Ascending aorta (tissue), 2 donors: ENCODE measurements at places on chromosomes 4 and X.
A peak's percentile ranks its signal among the peaks of the same experiment; 100 is the strongest.

- no peak for DNase-seq
These were observed 39.1 kb downstream of the ADGRL3 start for GRCh38 chr4:61239250-61239649.

GRCh38 chr4:170589597-170590191 lies 499.9 kb upstream of the AADAT start:
- DNase-seq, result no peak

DNA sequence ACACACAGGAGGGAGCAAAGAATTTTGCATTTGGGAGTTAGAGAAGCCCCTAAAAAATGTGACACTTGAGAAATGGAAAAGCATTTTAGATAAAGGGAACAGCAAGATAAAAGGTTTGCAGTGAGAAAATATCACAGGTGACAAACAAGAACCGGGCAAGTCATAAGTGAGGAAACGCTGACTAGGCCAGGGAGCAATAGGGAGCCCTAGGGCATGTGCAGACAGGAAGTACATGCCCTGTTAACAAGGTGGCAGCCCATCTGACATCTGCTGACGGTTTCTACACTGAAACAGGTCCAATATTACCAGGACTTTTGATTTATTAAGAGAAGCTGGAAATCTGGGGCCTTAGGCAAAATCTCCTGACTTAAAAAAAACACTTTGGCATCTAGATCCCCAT lies 4.0 kb upstream of the IL13RA1 start:
- no peak for DNase-seq

GRCh38 chr4:188534917-188535316 lies 395.7 kb downstream of the TRIML1 start:
- DNase-seq, result no peak

DNA sequence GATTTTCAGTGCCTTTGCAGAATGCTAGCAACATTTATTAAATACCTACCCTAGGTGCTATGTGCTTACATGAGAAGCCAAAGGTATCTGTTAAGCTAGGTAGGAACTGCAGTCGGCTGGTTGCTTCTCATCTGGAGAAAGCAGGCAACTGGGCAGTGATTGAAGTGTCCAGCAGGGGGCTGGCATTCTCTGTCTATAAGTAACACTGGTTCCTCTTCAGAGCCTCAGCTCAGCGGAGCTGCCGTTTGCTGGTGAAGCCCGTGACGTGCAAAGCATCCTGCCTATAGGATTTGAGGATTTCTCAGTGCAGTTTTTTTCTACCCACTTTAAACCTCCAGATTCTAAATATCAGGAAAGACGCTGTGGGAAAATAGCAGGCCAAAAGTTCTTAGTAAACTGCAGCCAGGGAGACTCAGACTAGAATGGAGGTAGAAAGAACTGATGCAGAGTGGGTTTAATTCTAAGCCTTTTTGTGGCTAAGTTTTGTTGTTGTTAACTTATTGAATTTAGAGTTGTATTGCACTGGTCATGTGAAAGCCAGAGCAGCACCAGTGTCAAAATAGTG lies at the start of gene GRPR:
GRPR (plus strand) TSS at position 344 of the 565 bp plus-strand sequence. CDS start 389 bp downstream, outside the sequence.
- peak; percentile 82 for DNase-seq

GRCh38 chrX:85017721-85018120 lies 14.0 kb downstream of the APOOL start:
- DNase-seq, result no peak

DNA sequence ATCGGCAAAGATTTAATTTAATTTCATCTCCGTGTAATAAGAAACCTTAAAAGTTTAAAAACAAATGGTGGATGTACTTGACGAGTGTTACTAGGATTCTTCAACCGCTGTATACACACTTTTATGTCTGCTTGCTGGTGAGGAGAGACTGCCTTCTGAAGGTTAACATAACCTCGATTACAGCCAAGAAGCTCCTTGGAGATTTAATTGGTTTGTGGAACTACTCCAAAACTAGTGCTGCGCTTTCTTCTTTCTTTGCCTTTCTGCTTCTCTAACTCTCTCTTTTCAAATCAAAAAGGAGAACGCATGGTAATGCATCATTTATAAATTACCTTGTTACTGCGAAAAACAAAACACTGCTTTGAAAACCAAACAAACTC lies 109.0 kb downstream of the ANTXR2 start:
- DNase-seq, result no peak

GRCh38 chr4:104811727-104812126 lies 317.0 kb upstream of the CXXC4 start:
- DNase-seq, result no peak

DNA sequence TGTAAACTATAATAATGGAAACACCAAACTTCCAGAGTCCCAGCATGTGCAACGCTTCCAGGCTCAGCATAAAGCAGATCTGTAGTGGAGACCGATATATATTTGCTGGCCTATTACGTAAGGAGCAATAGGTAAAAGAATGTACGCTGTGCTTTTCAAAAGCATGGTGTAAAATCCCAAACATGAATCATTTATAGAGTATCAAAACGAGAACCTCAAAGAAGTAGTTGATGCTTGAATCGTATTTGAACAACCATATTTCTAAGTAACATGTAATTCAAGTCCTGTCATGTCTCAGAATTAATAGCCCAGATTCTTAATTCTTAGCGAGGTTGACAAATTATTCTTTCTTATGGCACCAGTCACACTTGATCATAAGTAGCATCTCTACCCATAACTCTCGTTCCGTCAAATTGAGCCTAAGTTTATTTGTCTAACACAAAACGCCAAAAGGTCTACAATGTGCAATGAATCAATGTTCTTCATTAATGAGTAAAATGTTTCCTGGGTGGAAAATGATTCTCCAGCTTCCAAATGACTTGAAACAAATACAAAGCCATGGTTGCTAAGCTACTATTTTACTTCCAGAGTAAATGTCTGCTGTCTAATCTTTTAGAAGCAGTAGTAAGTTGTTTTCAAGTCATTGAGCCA lies 811.5 kb upstream of the FRG1 start:
- no peak for DNase-seq

DNA sequence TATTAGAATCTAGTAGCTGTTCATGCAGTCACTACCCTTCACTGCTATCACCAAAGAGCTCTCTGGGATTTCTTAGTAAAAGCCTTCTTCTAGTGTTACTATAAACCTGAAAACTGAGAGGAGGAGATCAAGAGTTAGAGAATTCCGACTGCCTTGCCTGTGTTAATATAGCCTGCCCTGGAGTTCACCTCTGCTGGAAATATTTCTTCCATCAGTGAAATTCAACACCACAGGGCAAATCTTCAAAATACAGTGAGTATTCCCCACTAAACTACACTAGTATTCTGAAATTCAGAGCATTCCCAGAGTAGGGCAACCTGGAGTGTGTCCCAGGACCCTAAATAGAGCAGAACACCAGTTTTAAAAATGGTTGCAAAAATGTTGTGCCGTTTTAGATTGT lies 301.1 kb downstream of the ARHGAP24 start:
- DNase-seq, result no peak

- no peak for DNase-seq
These were observed 44.9 kb downstream of the ZBTB49 start for GRCh38 chr4:4334798-4335520.

DNA sequence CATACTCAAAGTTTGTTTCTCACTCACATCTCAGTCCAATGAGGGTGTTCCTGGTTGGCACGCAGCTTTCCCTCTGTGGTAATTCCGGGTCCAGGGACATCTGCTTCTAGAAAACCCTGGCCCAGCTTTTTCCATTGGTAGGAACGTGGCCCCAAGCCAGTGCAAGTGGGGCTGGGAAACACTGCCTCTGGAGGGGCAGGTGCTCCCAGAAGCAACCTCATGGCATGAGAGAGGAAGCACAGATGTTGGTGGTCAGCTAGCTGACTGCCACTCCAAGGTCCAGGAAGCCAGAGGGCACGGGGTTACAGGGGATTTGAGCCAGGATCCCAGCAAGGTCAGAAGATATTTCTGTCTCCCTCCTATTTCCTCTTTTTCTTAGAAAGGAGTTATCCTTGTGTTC lies 47.5 kb downstream of the DCTD start:
- no peak for DNase-seq

DNA sequence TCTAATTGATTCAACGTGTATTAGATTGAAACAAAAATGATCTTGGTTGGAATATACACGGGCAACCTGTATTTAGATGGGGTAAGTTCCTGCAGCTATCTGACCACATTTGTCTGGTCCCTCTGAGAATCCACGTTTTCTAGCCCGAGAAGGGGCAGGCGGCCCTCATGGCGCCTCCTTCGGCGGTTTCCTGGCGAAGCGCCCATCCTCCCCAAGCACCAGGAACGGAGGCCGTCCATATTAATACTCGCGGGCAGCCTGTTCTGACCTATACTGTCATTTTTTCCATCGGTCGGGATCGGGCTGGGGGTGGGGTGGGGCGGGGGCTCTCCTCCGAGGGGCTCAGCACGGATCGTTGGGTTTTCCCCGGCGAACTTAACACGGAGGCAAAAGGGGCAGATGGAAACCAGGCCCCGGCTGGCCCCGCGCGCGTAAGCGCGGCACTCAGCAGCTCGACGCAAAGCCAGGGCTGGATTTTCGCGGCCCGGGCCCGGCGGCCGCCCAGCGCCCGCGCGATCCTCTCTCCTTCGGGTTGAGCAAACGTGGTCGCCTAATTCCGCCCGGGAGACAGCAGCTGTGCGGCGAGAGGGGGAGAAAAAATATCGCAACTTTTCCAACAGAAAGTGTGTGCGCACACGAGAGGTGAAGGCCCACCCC lies 77.2 kb upstream of the BCOR start:
- DNase-seq, result no peak

DNA sequence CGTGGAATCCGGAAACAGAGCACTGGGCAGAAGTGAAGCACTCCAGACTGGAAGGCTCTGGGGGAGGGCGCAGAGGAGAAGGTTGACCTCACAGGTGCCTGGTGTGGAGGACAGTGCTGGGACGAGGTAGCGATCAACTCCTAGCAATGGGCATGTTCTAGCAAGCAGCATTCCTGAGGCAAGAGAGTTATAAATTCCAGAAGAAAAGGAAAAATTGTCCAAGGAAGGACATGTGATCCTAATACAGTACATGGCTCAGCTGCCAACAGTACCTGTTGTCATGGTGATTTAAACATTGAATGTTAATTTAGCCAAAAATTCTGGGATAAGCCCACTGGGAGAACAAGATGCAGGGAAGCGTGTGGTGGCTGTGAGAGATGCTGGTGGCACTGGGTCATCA lies 8.2 kb downstream of the ARHGAP4 start:
- DNase-seq, result no peak

GRCh38 chr4:185520119-185520518 lies 15.2 kb downstream of the PDLIM3 start:
- peak; percentile 59 for DNase-seq

DNA sequence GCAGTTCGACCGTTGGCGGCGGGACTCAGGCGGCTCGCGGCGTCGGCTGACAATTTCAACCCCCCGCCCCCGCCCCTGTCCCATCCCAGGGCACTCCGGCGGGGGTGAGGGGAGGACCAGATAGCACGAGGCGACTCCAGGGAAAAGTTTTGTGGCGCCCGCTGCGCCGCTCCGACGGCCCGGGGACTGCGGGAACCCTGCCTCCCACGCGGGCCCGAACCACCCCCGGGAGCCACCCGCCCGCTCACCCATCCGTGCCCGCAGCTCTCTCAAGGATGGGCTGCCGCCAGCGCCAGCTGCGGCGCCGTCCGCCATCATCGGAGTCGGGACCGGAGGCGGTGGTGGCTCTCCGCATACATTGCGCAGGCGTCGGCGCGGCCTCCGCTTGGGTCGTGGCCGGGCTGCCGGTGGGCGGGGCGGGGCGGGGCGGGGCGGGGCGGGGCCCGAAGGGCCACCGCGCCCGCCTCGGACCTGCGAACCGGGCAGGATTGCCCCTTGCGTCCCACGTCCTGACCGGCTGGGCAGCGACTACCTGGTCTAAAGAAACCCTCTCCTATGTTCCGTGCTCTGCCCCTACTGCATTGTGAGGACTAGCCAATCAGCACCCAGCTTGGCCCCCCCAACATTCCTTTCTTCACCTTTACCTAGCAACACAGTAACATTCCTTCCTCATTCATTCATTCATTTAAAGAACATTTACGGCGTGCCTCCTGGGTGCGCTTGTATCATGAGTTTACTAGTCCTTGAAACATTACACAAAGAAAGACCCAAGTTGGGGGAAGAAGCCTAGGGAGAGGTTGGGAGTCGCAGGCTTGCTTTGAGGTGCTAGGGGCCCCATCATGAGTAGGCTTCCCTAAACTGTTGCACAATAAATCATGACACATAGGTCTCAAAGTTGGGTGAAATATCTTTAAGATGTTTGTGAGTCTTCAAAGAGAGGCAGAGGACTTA lies at the start of gene MAP7D3:
MAP7D3 (minus strand) TSS at position 360 of the 951 bp plus-strand sequence; CDS start at position 318, 42 bp downstream.
- DNase-seq, result no peak

- DNase-seq, result no peak
These were observed 184.5 kb downstream of the SH3KBP1 start for GRCh38 chrX:19702856-19703255.

- DNase-seq, result peak; percentile 77
These were observed 152.0 kb upstream of the SLC4A4 start for GRCh38 chr4:71186566-71187403.

DNA sequence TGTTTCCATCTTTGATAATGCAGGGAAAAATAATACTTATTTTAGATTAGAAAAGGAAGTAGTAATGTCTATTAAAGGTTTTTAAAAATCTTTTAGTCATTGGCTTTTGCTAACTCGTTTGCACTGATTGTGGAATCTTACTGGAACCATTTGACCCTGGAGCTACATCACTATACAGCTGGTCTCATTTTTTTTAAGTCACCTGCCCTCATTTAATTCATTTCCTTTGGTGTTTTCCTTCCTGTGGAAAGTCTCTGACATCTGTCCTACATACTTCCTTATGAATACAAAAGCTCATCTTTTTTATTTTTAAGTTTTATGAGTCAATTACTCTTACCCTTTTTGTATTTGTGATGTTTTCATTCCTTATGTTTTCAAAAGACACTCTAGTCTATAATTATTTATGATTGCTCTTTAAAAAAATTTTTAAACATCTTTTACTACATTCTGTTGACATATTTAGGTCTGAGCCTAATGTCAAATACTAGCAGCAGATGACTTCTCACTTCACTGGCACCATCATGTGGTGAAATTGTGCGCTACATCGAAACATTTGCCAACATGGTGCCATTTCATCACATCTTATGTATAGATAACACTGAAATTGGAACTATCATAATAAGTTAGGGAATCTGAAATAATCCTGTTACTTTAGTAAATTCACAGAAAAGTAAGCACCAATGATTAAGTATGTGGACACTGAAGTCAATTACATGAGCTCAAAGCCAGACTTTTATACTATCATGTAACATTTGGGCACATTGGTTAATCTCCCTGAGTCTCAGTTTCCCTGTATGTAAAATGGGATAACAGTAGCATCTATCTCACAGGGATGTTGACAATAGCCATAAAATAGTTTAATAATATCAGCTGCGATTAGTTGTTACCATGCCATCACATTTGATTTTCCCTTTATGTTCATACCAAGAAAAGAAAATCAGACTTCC lies 9.4 kb upstream of the MMAA start:
- DNase-seq, result peak; percentile 84

- no peak for DNase-seq
These were observed 2.1 kb downstream of the KLHL34 start for GRCh38 chrX:21655901-21656586.

DNA sequence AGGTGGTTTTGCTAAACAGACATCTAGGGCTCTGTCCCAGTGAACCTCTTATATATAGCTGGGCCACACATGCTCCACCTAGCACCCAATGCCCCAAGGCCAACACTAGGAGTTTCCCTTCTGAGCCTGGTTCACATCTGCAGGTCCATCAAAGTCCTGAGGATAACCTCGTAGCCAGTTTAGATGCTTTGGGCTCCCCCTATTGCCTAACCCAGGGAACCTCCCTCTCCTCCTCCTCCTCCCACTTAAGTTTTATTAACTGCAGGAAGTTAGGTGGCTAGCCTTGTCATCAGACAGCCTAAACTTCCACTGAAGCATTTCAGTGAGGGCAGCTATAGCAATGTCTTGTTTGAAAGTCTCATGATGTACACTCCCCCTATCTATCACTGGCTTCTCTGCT lies 88.0 kb downstream of the GUCY2F start:
- no peak for DNase-seq
